ENCODE measurements at places on chromosomes 12 and 14. TPM values are rescaled to one million over a fixed set of nuclear protein-coding genes. Genes with fewer than 3 reads are reported as not detected.
A peak's percentile ranks its signal among the peaks of the same experiment; 100 is the strongest.

GRCh38 chr12:90562671-90563070, 392.3 kb downstream of the CCER1 start:
- H3K36me3 ChIP-seq, result no peaks in the 10 kb centered on the region
- DNase-seq, result no peak
- H3K27me3 ChIP-seq, result no peaks in the 10 kb centered on the region
- no peak overlapping the region for H3K4me3 ChIP-seq

DNA sequence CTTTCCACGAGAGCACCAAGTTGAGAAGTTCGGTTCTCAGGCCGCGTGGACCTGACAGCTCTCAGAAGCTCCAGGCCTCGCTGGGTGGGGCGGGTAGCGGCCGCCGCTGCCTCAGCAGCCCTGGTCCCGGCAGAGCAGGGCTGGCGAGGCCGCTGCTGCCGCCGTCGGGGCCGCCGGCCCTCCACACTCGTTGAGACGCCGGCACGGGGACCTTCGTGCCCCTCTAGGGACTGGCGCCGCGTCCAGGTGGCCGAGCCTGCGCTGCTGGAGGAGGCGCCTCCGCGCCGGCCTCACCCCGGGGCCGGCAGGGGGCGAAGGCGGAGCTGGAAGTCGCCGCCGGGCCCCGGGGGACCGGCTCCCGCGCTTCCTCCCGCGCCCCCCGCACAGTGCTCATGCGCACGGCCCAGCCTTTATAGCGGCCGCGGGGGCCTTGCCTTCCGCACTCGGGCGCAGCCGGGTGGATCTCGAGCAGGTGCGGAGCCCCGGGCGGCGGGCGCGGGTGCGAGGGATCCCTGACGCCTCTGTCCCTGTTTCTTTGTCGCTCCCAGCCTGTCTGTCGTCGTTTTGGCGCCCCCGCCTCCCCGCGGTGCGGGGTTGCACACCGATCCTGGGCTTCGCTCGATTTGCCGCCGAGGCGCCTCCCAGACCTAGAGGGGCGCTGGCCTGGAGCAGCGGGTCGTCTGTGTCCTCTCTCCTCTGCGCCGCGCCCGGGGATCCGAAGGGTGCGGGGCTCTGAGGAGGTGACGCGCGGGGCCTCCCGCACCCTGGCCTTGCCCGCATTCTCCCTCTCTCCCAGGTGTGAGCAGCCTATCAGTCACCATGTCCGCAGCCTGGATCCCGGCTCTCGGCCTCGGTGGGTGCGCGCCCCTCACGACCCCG, at the start of gene COCH:
COCH (plus strand) TSS at position 440 of the 879 bp plus-strand sequence; CDS start at position 820, 380 bp downstream.
- no peaks in the 10 kb centered on the region for H3K36me3 ChIP-seq
- no peak within 1 kb of the TSS for H3K27ac ChIP-seq
- peak within 1 kb of the TSS; percentile 65 for H3K4me3 ChIP-seq
- peak; percentile 86 for DNase-seq
- H3K4me1 ChIP-seq, result peaks cover 11% of the 10 kb centered on the region

Gene NCKAP5L
- total RNA-seq, result 19.0 TPM

Gene TRHDE
- total RNA-seq, result 0.22 TPM

DNA sequence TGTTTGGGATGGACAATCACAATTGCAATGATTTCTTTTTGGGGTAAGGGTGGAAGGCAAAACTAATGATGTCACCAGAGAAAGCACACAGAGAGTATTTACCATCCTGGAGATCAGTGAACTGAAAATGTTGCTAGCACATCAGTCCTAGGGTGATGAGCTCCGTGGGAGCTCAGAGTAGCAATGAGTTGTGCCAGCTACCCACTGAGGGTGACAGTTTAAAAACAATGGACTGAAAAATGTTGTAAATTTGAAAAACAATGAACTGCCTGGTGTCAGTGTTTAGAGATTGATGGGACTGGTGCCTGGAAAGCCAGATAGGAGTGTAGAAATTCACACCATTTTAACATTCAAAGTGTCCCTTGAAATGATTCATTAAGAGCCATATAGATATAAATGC, 198.5 kb downstream of the ATP23 start:
- no peak for DNase-seq
- no peak overlapping the region for H3K27ac ChIP-seq
- H3K4me1 ChIP-seq, result peaks cover 19% of the 10 kb centered on the region
- no peak overlapping the region for H3K4me3 ChIP-seq

DNA sequence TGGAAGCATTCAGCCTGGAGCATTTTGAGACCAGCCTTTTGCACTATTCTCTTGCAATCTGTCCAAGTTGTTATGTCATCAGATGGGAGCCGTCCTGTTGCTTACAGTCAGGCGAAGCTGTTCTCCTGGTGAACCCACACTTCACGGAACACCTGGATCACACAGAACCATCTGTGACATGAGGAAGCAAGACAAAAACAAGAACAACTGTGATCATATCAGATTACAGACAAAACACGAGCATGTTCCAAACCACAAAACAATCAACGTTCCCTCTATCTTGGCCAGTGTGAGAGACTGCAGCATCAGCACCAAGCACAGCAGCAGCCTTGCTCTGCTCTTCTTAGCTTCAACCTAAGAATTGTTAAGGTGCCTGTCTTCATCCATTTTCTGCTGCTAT, 180.5 kb upstream of the SFSWAP start:
- no peak overlapping the region for H3K27ac ChIP-seq
- H3K36me3 ChIP-seq, result no peaks in the 10 kb centered on the region
- DNase-seq, result no peak
- no peak overlapping the region for H3K4me3 ChIP-seq
- no peaks in the 10 kb centered on the region for H3K27me3 ChIP-seq
- H3K4me1 ChIP-seq, result no peaks in the 10 kb centered on the region

Gene PLXNC1
- total RNA-seq, result 13.4 TPM

Gene MYF5
- not detected for total RNA-seq

Gene SMIM41
- not detected for total RNA-seq

GRCh38 chr12:51705450-51705849, 114.4 kb downstream of the SCN8A start:
- H3K4me1 ChIP-seq, result no peaks in the 10 kb centered on the region
- DNase-seq, result no peak
- no peaks in the 10 kb centered on the region for H3K27me3 ChIP-seq
- no peaks in the 10 kb centered on the region for H3K36me3 ChIP-seq

- no peak overlapping the region for H3K27ac ChIP-seq
- no peaks in the 10 kb centered on the region for H3K27me3 ChIP-seq
- DNase-seq, result no peak
- no peak overlapping the region for H3K4me3 ChIP-seq
These were observed 109.6 kb downstream of the SLC38A6 start for GRCh38 chr14:61090432-61091216.

Gene PIWIL1
- not detected for total RNA-seq

- peaks cover 12% of the 10 kb centered on the region for H3K36me3 ChIP-seq
- no peaks in the 10 kb centered on the region for H3K4me1 ChIP-seq
- DNase-seq, result no peak
- no peak overlapping the region for H3K27ac ChIP-seq
- no peaks in the 10 kb centered on the region for H3K27me3 ChIP-seq
These were observed 414.0 kb downstream of the SOX5 start for GRCh38 chr12:23535441-23535840.

Gene CLMN
- total RNA-seq, result 6.3 TPM

DNA sequence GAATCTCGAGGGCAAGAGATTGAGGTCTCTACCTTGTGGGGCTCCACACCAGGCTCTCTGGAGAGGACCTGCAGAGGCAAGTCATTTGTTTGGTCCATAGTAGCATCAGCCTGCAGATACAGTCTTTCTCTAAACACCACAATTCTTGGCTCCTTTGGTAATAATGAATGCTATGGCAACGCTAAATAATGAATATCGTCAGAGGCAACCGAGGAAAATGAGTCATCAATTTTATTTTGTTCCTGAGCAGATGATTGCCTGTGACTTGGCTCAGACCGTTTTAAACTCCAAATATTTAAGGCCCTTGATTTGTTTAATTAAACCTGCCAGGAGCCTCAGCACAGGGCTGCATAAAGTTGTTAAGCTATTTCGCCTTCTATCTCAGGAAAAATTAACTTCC, 924.1 kb upstream of the TMEM132C start:
- no peak overlapping the region for H3K4me3 ChIP-seq
- no peaks in the 10 kb centered on the region for H3K4me1 ChIP-seq
- DNase-seq, result no peak
- no peaks in the 10 kb centered on the region for H3K27me3 ChIP-seq

Gene FAIM2
- total RNA-seq, result 1.2 TPM

GRCh38 chr12:25695574-25695973, 142.5 kb upstream of the LMNTD1 start:
- no peak for DNase-seq
- peaks cover 3% of the 10 kb centered on the region for H3K4me1 ChIP-seq
- H3K4me3 ChIP-seq, result no peak overlapping the region
- H3K36me3 ChIP-seq, result no peaks in the 10 kb centered on the region
- no peak overlapping the region for H3K27ac ChIP-seq

Gene KIF5A
- 7.9 TPM for total RNA-seq

Gene AGAP2
- 1.7 TPM for total RNA-seq

- no peaks in the 10 kb centered on the region for H3K4me1 ChIP-seq
- H3K36me3 ChIP-seq, result no peaks in the 10 kb centered on the region
- H3K27me3 ChIP-seq, result no peaks in the 10 kb centered on the region
- H3K4me3 ChIP-seq, result no peak overlapping the region
- no peak for DNase-seq
These were observed 21.3 kb downstream of the GPR68 start for GRCh38 chr14:91223028-91223783.

Gene MAP3K9
- total RNA-seq, result 14.9 TPM

Gene ADAM20
- 2.0 TPM for total RNA-seq

DNA sequence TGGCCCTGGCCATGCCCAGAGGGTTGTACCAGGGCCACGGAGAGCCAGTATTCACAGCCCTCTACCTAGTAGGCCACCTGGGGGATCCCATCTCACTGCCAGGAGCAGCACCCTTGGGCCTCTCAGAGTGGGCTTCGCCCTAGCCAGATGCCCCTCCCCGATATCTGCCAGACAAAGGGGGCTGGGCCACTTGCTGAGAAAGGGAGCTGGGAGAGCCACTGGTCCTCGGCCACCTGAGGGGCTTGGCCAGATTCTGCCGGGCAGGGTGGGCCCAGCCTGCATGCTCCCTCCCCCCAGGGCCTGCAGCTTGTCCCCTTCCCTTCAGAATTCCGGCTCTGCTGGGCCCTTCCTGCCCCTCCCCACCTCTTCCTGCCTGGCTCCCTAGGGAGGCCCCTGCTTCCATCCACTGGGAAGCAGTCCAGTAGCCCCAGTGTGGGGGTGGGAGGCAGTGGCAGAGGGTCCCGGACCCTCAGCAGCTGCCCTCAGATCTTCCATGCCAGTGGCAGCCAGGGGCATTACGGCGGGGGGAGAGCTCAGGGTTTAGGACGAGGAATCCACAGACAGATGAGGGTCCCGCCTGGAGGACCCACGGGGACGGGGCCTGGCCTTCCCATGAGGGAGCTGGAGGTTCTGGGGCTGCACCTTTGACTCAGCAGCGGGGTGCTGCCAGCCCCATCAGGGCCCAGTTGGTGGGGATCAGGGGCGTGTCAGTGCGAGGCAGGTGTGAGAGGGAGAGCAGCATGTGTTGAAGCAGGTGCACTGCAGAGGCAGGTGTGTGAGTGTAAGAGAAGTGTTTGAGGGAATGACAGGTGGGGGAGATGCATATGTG, 2.4 kb downstream of the CRIP2 start:
- H3K27me3 ChIP-seq, result peaks cover 75% of the 10 kb centered on the region
- DNase-seq, result no peak
- H3K4me3 ChIP-seq, result no peak overlapping the region
- no peak overlapping the region for H3K27ac ChIP-seq

- no peaks in the 10 kb centered on the region for H3K36me3 ChIP-seq
- H3K4me3 ChIP-seq, result no peak overlapping the region
- H3K27ac ChIP-seq, result no peak overlapping the region
These were observed 91.7 kb upstream of the PELI2 start for GRCh38 chr14:56026506-56026905.

DNA sequence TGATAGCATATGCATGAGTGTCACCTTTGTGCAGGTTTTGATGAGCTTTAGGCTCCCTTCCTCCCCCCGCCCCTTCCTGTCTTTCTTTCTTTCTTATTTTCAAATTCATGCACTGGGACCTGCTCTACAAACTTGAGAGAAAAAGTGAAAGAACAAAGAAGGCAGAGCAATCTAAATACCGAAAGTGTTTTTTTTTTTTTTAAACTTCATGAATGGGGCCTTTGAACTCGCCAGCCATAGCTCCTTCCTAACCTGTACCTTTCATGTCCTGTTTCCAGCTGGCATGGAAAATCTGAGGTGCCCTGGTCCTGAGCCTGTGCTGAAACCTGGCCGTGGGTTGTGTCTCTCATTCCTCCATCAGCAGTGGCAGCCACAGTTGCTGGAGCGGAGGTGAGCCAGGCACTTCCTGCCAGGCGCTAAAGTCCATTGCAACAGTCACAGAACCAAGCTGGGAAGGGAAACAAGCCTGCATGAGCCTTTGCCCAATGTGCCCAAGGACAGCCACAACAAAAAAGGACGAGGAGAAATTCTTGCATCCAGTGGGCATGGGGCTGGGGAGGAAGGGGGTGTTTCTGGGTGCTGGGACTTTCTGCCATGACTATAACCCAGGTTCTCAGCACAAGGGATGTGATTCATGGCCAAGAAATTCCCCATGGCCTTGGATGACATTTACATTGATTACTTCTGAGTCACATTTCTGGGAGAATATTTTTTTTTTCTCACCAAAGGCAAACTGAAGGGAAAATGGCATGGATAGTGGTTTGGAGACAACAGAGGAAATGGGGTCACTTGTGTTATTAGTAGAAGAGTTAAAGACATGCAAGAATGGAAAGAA, 102.7 kb downstream of the TMEM30B start:
- no peak overlapping the region for H3K27ac ChIP-seq
- H3K36me3 ChIP-seq, result no peaks in the 10 kb centered on the region
- no peak overlapping the region for H3K4me3 ChIP-seq
- H3K27me3 ChIP-seq, result no peaks in the 10 kb centered on the region
- peaks cover 15% of the 10 kb centered on the region for H3K4me1 ChIP-seq

GRCh38 chr12:121371404-121371803, 19.2 kb upstream of the ANAPC5 start:
- no peak overlapping the region for H3K4me3 ChIP-seq
- no peaks in the 10 kb centered on the region for H3K27me3 ChIP-seq
- H3K4me1 ChIP-seq, result no peaks in the 10 kb centered on the region
- H3K27ac ChIP-seq, result no peak overlapping the region

DNA sequence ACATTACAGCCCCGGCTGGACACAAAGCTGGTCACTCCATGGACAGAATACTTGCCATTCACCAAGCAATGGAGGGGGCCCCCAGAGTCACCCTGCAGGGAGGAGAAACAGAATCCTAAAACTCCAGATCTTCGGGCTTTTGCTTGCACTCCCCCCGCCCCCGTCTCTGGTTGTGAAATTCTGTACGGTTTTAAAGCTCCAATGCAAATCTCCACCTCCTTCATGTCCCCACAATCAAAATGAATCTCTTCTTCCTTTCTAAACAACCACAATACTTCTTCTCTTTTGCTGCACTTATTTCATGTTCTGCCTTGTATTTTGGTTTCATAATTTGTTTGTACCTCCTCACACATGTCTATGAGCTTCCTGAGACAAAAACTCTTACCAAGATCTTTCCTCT, 5.8 kb upstream of the BIN2 start:
- H3K36me3 ChIP-seq, result no peaks in the 10 kb centered on the region
- H3K4me1 ChIP-seq, result peaks cover 18% of the 10 kb centered on the region
- no peak overlapping the region for H3K4me3 ChIP-seq
- no peaks in the 10 kb centered on the region for H3K27me3 ChIP-seq
- DNase-seq, result no peak

Gene SYT10
- total RNA-seq, result 1.2 TPM

- H3K27ac ChIP-seq, result no peak overlapping the region
- DNase-seq, result no peak
- H3K4me3 ChIP-seq, result no peak overlapping the region
- H3K36me3 ChIP-seq, result no peaks in the 10 kb centered on the region
- no peaks in the 10 kb centered on the region for H3K27me3 ChIP-seq
These were observed 69.3 kb upstream of the IGF1 start for GRCh38 chr12:102549691-102550090.

- DNase-seq, result peak; percentile 6
- peaks cover 8% of the 10 kb centered on the region for H3K4me1 ChIP-seq
- no peaks in the 10 kb centered on the region for H3K27me3 ChIP-seq
These were observed 15.2 kb downstream of the MED6 start for GRCh38 chr14:70585231-70585630.

Gene RFLNA
- 1.4 TPM for total RNA-seq
